ENCODE measurements at places on chromosomes 7 and 10.
A peak's percentile ranks its signal among the peaks of the same experiment; 100 is the strongest.

GRCh38 chr10:58776568-58777318, 264.1 kb downstream of the BICC1 start:
- DNase-seq, result no peak

- peak; percentile 45 for DNase-seq
Observed at GRCh38 chr7:12923971-12924370, 236.5 kb downstream of the ARL4A start.

DNA sequence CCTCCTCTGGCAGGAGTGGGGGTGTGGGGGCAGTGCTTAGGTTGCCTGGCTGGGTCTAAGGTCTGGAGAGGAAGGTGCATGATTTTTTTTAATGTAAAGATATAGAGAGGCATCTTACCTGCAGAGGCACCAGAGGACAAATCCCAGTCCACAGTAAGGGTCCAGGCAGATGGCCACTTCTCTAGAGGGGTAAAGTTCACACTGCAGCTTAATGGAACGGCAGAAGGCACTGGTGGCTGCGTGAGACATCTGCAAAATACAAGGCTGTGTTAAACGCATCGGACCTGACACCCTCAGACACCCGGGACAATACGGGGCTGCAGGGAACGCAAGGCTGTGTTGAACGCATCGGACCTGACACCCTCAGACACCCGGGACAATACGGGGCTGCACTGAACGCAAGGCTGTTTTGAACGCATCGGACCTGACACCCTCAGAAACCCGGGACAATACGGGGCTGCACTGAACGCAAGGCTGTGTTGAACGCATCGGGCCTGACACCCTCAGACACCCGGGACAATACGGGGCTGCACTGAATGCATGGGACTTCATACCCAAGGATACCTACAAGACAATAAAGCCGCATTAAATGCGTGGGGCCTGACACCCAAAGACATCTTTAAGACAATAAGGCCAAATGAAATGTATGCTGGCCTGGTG, 206.0 kb downstream of the ZMYND11 start:
- no peak for DNase-seq

GRCh38 chr10:124160176-124160575, 66.8 kb upstream of the CHST15 start:
- DNase-seq, result no peak

- peak; percentile 64 for DNase-seq
Observed at GRCh38 chr7:41699516-41699915, 3.4 kb downstream of the INHBA start.

DNA sequence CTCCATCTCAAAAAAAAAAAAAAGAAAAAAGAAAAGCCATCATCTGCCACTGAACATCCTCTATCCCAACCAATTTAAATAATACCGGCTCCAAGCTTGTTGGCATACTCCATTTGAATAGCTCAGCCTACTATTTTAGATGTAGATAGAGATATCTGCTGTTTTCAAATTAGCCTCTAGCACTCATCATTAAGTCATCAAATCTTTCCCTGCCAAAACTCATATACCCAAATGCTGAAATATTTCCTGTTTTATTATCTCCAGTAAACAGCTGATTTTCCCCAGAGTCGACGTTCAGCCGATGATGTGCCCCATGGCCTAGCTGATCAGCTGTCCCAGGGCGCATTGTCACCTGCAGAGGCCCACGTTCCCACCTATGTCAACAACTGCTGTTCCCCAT, 34.5 kb upstream of the FRMD4A start:
- DNase-seq, result no peak

- peak; percentile 71 for DNase-seq
Observed at GRCh38 chr7:31948029-31948428, 122.2 kb downstream of the PDE1C start.

- peak; percentile 84 for DNase-seq
Observed at GRCh38 chr7:148303295-148304082, 287.1 kb upstream of the C7orf33 start.

DNA sequence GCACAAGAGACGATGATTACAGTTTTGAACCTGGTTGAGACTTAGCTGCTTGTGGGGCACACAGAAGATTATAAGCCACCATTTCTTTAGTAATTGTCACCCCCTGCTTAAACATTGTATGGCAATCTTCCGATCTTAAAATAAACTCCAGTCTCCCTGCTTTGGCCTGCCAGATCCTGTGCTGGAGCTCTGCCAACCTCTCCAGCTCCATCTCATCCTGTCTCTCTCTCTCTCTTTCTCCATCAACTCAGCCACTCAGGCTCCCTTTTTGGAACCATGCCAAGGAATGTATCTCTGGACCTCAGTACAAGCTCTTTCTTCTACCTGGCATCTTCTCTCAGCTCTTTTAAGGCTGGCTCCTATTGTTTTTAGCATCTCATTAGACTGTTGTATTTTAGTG, 1053.2 kb downstream of the REEP3 start:
- DNase-seq, result no peak

DNA sequence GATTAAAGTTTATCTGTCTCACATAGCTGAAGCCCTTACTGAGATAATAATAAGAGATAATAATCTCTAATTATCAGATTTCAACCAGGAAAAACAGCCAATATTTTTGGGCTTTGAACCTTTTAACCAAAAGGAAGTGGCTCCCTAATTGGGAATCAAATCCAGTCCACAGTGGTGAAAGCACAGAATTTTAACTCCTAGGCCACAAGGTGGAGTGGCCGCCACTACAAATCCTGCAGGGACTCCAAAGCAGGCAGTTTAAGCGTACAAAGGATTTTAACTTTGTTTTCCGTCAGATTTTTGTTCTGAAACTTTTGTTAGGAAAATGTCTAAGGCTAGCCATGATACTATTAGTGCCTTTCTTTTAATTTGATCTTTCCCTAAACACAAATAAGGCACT, 99.6 kb upstream of the CCNY start:
- peak; percentile 62 for DNase-seq

DNA sequence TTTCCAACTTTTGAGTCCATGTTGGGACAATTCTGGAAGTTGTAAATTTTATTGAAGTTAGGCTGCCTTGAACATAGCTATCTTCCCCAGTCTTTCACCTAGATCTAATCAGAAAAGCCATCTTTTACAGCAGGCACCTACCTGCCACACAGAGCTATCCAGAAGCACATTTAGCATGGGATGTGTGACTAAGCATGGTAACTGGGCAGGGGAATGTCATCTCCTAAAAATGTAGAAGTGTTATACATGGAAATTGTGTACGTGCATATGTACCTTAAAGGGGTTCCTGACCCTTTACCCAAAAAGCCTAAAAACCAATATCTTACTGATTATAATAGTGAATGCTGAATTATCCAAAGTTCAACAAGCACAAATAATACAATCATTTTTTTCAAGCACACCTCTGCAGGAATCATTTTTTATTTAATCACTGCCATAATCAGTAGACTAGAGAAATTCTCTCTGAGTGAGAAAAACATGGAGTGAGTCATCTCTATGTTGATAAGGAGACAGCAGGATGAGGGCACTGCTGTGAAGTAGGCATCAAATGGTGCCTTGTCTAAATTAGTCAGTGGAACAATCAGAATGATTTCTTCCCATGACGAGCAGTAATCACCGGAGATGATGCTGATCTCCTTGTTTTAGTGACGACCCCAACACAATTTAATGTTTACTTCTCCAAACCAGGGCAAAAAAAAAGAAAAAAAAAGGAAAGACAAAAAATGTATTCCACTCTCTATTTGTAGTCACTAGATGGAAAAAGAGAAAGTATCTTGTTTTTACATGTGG, 75.9 kb downstream of the SORBS1 start:
- peak; percentile 39 for DNase-seq

GRCh38 chr7:106053109-106053508, 59.0 kb downstream of the SYPL1 start:
- DNase-seq, result no peak

GRCh38 chr10:121713486-121713885, 115.2 kb upstream of the FGFR2 start:
- DNase-seq, result no peak

DNA sequence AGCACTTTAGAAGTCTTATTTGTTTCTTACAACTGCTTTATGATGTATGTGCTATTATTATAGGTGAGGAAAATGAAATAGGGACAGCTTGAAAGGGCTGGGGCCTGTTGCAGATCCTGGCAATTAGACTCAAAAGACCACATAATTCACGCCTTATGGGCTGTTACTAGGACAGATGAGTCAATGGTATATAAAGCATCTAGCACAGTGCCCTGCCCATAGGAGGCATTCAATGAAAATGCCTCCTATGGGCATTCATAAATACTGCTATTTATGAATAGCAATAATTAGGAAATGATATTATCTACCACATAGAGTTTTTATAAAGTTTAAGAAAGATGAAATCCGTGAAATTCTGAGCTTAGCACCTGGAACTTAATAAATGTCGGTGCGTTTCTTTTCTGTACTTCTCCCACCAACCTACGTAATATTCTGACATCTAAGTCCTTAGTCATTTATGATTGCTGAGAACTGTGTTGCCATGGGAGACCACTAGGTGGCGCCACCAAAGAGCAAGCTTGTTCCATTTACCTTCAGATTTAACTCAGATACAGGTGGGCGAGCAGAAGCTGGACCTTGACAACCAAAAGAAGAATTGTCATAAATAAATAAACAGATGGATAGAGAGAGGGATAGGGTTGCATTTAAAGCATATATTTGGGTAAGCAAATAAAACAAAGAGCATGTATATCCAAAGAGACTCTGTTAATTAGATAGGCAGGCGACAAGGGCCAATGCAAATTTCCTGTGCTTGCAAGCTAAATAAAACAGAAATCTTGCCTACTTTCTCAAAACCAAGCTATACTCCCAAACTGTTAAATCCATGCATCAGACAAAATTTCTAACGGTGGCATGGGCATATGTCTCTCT, 699.9 kb downstream of the INHBA start:
- DNase-seq, result peak; percentile 73

GRCh38 chr7:16926283-16926682, 44.5 kb upstream of the AGR3 start:
- DNase-seq, result peak; percentile 79

DNA sequence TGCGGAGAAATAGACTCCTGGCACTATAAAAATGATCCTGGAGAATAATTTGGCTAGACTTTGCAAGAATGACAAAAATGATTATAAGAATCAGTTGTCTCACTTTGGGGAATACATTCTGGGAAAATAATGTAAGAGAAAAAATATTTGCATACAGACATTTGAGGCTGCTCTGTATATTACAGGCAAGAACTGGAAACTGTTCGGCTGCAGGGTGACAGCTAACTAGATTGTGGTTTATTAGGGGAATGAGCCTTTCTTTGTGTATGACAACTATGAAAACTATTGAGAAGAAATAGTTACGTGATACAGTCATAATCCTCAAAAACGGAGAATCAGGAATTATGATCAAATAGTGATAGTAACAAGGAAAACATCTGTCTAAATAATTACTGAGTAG, 8.6 kb downstream of the TRIM56 start:
- DNase-seq, result peak; percentile 72

GRCh38 chr10:27832826-27833225, 87.2 kb upstream of the MKX start:
- no peak for DNase-seq

GRCh38 chr7:93148144-93148543, at the start of gene SAMD9L:
Gene SAMD9L, minus strand, starts transcription at chr7:93148385. Its CDS starts 12,414 bp downstream, at chr7:93135971.
- DNase-seq, result peak; percentile 53

DNA sequence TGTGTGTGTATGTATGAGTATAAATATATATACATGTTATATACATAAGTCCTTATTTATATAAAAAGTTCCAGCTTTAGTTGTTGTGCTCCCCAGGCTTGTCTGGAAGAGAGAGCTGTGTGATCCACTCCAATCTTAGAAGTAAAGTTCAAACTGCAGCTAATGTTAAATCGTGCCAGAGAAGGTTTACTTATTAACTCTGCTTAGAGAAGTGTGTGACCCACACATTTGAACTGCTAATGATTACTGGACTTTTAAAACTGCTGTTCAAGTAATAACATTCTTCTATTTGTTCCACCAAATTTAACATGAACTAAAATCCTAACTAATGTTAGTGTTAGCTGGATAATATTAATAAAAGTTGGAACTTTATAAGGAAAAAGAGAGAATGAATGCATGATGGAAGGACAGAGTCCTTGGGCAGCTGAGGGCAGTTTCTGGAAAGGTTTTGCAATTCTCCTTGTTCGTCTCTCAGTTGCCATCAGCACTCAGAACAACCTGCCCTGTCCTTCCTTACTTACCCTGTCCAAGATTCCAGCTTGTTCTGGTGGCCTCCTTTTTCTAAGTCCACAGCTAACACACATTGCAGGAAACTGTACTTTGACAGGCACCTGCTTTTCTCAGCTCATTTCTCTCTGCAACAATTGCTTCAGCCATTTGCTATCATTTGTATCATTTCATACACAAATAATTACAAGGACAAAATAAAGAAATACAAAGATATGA, 162.6 kb downstream of the FAM107B start:
- DNase-seq, result no peak

DNA sequence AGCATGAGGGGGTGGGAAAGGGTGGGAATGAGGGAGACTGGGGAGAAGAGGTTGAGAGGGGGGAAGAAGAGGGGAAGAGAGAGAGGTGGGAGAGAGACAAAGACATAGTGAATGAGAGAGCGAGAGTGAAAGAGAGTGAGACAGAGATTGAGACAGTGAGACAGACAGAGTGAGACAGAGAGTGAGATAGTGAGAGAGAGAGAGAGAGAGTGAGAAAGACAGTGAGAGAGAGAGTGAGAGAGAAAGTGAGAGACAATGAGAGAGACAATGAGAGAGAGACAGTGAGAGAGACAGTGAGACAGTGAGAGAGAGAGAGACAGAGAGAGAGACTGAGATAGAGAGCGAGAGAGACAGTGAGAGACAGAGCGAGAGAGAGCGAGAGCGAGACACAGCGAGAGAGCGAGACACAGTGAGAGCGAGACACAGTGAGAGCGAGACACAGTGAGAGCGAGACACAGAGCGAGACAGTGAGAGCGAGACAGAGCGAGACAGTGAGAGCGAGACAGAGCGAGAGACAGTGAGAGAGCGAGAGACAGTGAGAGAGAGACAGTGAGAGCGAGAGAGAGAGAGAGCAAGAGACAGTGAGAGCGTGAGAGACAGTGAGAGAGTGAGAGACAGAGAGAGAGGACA, 10.1 kb downstream of the TMEM243 start:
- no peak for DNase-seq

GRCh38 chr7:31553661-31554081, 39.8 kb downstream of the ITPRID1 start:
- no peak for DNase-seq

GRCh38 chr7:1591396-1591795, 21.6 kb upstream of the PSMG3 start:
- no peak for DNase-seq

DNA sequence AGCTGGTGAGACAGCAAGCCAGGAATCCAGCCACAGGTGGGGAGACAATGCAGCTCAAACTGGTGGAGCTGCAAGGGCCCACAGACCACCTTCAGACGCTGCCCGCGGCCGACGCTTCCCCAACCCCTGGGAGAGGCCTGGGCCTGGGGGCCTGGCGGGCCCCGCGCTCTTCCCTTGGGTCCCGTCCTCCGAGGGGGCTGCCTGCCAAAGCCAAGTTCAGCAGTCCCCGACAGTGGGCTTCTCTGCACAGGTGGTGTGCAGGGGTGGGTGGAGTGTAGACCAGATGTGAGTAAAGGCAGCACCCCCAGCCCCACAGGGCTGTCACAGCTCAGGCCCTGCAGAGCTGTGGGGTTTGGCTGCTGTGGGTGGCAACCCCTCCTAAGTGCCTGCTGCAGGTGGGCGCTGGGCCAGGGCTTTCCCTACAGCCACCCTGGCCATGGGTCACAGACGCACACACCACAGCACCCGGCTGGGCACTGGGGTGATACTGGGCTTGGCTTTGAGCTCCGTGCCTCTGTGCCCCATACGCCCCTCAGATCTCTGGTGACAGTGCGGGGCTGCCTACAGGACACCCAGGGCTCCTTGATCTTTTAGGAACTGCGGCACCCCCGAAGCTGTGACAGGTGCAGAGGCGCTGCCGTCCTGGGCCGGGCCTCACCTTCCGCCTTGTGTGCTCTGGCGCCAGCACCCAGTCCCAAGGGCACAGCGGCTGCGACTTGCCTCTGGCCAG, 20.5 kb downstream of the BNIP3 start:
- DNase-seq, result no peak
